GM12891 (cell line): ENCODE measurements at places on chromosomes 1 and 21.
A peak's percentile ranks its signal among the peaks of the same experiment; 100 is the strongest.

GRCh38 chr1:231274119-231274825 is 33.3 kb downstream of the GNPAT start:
- DNase-seq = no peak

DNA sequence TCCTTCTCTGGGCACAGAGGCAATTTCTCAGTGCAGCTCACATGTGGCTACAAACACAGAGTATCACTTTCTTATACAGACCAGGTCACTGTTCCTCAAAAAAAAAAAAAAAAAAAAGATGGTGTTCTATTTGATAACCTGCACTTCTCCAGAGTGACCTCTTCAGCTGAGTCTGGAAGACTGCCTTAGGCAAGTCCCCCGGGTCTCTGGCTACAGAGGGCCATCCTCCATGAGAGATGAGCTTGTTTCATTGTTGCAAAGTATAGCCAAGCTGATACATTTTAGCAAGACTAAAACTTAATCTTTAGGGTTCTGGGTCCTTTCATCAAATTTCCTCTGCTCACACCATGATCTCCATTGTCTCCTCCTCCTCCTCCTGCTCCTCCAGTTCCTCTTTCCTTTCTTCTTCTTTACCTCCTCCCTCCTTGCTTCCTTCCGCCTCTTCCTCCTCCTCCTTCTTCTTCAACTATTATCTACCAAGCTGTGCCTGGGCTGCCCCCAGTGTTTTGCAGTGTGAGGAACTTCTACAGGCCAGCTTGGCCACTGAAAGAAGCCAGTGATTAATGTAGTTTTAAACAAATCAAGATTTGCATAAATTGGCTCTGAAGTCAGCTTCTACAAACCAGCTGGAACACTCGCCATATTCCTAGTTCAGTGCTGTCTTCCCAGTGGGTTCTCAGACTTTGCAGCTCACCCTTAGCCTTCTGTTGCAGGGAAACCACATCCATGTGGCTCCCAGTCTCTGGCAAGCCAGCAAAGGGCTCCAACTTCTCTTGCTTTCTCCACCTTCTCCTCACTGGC is 139.4 kb downstream of the RUNX1 start:
- DNase-seq = no peak

GRCh38 chr1:23980728-23981070 is 572 bp upstream of the SRSF10 start:
- peak; percentile 44 for DNase-seq

DNA sequence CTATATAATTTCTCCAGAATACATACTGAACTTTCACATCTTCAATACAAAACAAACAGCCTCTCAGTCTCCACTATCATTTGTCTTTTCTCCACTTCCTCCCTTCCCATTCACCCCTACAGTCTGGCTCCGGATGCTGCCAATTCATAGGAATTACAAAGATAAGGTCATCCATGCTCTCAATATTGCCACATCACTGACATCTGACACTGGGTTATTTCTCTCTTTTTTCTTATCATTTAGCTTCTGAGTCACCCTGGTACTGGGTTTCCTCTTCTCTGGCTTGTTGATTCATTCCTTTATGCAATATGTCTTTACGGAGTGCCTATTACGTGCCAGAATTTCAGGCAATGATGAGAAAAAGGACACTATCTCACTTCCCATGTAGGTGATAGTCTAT is 3.1 kb upstream of the SH3BP5L start:
- DNase-seq = no peak

DNA sequence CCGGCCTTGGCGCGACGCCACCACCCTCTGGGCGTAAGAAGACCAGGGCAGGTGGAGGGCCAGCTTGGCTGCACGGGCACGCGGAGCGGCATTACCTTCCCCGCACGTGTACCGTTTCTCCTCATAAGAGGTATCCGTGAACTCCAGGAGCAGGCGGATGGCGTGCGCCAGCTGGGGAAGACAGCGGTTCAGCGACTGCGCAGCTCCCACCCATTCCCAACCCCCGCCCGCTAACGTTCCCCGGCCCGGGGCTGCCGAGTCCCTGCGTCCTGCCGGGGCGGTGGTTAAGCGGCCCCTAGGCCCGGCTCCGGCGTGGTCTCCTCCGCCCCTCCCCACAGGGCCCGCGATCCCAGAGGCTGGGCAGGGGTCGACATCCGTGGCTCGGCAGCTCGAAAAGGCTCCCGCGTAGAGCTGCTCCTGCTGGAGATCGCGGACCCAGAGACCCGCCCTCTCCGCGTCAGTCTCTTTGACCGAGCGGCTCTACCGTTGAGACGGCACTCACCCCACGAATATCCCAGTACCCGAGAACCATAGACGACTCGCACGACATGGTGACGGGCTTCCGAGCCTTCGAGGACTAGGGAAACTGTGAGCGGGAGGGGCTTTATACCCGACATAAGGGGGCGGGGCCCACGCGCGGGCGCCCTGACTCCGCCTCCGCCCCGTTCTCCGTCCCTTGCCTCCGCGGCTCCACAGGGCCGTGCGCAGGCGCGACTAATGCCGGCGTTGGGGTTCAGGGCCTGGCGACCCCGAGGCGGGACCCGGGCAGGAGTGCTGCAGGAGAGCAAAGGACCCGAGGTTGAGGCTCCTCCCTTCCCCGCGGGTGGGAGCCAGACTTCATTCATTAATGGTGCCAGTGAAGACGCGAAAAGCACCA is 862 bp downstream of the GSTM3 start:
- peak; percentile 75 for DNase-seq

- DNase-seq = no peak
These were observed 2.8 kb downstream of the SKI start for GRCh38 chr1:2230781-2231531.

- no peak for DNase-seq
These were observed 40.1 kb downstream of the TMED5 start for GRCh38 chr1:93140106-93140505.

- no peak for DNase-seq
These were observed 130.8 kb downstream of the FAF1 start for GRCh38 chr1:50829014-50829958.

- no peak for DNase-seq
These were observed 110.8 kb upstream of the RUNX1 start for GRCh38 chr21:35159881-35160280.

DNA sequence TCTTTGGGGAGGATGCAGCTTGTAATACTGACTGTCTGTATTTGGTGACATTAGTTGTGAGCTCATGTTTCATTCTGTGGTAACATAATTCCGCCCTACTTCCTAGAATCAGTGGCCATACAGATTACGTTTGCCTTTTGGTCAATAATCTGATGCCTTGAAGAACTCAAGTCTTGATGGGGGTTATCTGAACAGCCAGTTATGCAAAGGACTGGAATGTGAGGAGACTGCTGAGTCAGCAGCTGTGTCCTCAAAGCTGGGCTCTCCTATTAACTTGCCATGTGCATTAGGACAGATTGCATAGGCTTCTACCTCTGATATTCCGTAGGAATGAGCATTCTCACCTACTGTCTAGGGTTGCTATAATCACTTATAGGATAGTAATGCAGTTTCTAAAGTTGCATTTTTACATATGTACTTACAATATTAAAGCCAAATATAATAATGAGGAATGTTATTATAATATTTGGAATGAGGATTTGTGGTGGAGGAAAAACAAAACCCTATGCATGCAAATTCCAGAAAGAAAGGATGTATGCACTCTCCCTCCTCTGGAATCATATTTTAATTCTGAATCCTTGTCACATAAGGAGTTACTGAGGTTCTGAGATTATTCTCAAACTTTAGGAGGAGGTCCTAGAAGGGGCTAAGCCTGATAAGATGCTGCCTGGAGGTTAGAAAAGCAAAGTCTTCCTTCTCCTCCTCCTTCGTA is 116.0 kb downstream of the NOS1AP start:
- no peak for DNase-seq

DNA sequence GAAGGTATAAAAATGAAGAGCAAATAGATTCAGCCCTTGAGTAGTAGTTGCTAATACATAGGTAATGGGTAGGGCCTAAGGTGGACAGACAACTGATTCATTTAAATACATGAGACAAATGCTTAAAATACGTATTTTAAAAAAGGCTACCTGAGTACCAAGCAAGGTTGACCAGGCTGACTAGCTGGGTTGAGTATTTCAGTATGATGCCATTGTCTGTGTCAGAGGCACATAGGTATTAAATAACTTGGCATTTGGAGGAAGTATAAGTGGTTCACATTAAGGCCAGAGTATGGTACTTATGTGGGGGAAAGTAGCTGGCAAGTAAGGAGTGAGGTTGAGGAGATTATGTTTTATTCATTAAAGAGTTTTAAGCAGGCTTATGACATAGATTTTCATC is 19.4 kb downstream of the NEK7 start:
- DNase-seq = no peak

GRCh38 chr1:99315305-99315704 is 51.0 kb downstream of the PLPPR4 start:
- DNase-seq = no peak

DNA sequence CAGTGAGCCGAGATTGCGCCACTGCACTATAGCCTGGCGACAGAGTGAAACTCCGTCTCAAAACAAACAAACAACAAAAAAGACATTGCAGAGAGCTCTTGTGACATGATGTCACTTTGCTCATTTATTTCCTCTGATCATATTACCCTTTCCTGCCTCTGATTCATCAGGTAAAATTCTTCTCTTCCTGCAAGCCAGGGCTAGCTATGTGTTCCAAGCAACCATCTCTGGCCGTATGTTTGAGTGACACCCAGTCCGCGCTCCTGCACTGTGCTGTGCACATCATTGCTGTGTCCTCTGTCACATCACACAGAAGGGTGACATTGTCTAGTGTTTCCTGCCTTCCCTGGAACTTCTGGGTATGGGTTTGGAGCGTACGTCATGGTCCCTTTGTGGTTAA is 251.3 kb downstream of the PCP4 start:
- no peak for DNase-seq

DNA sequence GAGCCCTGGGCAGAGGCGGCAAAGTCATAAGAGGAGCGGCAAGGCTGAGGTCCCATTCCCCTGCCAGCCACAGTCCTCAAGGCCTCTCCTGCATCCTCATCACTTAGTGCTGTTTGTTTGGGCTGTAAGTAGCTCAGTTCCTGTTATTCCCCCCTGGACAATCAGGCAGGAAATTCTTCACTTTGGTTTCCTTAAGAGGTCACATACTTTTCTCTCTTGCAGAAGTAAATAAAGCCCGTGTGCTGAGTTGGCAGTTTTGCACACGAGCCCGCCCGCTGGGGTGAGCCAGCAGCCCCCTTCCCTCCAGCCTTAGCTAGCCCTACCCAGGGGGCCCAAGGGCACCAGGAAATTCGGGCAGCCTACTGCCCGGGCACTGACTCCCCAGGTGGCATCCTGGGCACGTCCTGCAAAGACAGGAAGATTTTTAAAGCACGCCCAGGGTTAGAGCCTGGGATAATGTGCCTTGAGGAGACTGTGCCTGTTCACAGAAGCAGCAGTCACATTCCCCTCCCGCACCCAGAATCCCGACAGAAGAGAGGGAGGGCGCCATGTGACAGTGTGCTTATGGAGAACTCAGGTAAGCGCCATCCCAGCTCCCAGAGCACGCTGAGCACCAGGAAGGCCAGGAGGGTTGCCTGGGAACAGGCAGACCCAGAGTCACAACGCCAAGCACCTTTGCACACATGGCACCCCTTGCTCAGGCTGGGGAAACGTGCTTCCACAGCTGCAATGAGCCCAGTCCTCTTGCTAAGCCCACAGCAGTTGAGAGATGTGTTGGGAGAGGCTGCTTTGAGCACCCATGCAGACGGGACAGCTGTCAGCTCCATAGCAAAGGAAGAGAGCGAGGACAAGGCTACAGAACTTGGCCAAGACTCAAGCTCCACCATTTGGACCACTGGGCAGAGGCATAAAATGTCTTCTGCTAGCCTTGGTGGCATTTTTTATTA is 144.5 kb upstream of the TMEM51 start:
- no peak for DNase-seq

DNA sequence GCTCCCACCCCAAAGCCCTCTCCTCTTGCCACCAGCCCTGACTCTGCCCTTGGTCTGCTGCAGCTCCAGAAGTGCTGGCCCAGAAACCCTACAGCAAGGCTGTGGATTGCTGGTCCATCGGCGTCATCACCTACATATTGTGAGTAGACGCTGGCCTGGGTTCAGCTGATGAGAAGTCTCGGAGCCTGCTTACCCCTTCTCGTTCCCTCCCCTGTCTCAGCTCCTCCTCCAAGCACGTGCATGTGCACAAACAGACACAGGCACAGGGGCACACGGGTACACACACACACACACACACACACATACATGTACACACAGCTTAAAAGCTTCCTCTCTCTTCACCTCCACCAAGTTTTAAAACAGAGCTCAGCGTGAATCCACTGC is 24.3 kb downstream of the CAMK1G start:
- DNase-seq = no peak

DNA sequence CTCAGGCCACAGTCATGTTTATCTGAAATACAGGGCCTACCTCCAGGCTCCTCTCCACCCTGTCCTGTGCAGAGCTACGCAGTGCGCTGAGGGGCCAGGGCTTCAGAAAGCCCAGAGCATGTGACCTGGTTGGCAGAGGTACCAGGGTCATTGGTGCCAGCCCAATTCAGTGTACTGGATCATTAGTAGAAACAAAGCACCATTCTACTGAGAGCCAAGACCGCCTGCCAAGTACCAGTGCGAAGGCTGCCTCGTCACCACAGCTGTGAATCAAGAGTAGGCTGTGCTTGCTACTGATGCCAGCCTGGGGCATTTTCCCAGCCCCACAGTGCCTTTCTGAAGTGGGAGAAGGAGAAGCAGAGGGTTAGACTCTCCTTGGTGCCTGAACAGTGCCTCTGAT is 59.8 kb downstream of the CAPN9 start:
- no peak for DNase-seq
